ENCODE measurements at places on chromosomes 11 and 22.
A peak's percentile ranks its signal among the peaks of the same experiment; 100 is the strongest.

GRCh38 chr11:10160350-10160749 is 133.7 kb downstream of the SBF2 start:
- DNase-seq: no peak

- DNase-seq: no peak
Observed at GRCh38 chr11:61356706-61357105, 5.0 kb downstream of the CYB561A3 start.

DNA sequence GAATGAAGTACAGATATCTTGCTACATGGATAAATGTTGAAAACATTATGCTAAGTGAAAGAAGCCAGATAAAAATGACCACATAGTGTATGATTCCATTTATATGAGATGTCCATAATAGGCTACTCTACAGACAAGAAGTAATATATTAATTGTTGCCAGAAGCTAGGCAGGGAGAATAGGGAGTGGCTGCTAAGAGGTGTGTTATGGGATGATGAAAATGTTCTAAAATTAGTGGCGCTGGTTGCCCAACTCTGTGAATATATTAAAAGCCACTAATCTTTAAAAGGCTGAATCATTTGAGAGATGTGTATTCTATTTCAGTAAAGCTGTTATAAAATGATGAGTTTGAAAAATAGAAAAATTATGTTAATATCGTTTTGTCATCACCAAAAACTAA is 144.4 kb downstream of the NCAM1 start:
- no peak for DNase-seq

DNA sequence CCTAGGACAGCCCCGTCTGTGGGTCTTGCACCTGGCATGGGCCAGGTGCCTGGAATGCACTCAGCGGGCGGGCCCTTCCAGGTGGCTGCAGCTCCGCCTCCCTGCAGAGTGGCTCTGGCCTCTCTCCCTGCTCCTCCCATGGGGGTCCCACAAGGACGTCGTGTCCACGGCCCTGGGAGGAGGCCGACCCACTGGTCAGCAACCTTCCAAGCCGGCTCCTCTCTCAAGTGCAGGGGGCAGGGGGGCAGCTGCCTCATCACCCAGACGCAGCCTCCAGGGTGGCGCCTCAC is 41.9 kb downstream of the CERK start:
- DNase-seq: no peak

DNA sequence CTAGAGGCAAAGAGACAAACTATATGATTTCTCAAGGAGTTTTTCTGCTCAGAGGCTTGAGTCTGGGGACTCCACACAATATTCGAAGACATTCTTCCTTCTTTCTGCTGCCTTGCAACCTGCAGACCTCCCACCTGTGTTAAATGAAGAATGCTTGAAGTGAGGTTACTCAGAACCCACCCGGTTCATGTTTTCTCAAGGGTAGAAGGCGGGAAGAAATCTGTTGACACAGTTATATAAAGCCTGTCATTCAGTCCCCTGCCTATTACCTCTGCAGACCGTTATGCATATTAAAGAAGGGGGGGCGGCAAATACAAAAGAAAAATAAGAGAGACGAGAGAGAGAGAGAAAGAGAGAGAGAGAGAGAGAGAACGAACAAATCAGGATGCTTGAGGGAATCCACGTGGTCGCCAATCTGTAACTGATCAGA is 2.2 kb upstream of the KMT2A start:
- DNase-seq: no peak

- no peak for DNase-seq
Observed at GRCh38 chr22:50674606-50675552, 2.3 kb downstream of the SHANK3 start.

DNA sequence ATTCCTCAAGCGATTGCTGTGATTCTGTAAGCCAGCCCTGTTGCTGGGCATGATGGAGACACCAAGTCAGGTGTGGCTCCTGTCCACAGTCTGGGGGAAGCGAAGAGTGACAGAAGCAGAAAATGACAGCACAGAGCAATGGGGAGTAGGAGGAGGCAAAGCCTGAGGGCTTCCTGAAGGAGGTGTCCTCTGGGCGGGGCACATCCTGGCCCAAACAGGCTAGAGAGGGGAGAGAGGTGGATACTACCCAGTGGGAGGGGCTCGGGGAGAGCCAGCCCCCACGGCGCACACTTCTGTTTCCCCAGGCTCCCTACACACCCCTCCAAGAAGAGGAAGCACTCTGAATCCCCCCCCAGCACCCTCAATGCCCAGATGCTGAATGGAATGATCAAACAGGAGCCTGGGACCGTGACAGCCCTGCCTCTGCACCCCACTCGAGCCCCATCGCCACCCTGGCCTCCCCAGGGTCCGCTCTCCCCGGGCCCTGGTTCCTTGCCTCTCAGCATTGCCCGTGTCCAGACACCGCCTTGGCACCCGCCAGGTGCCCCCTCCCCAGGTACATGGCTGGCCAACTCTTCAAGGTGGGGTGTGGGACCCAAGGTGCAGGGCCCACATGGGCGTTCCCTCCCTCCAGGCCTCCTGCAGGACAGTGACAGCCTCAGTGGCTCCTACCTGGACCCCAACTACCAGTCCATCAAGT is 18.9 kb downstream of the MYRF start:
- no peak for DNase-seq

DNA sequence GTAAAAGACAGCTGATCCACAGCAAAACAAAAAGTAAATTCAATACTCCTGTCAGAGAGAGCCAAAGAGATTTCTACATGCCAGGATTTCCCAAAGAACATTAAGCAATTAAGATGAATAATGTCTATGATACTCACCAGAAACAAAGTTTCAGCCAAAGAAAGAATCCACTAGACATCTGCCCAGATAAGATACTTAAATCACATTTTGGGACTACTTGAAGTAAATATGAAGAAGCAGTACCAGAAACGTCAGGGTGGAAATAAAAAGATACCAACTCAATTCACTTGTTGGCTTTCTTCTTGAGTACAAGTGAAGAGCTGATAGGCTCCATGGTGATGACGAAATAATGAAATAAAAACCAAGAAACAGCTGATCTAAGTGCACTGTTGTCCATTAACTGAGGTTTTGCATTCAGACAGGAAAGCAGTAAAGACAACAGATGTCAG is 31.6 kb upstream of the ARHGAP32 start:
- DNase-seq: no peak

DNA sequence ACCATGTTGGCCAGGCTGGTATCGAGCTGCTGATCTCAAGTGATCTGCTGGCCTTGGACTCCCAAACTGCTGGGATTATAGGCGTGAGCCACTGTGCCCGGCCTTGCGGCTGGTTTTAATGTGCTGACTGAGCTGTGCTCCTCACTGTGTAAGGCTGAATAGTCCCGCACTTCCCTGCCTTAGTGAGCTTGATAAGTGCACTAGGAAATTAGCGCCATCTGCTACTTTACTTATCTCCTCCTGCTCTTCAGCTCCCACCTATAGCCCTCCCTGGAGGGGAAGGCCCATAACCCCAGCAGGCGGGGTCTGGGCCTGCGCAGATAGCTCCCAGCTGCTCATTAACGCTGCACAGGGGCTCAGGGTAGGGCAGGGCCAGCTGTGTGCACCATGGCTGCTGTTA is 49.4 kb downstream of the CLMP start:
- no peak for DNase-seq

DNA sequence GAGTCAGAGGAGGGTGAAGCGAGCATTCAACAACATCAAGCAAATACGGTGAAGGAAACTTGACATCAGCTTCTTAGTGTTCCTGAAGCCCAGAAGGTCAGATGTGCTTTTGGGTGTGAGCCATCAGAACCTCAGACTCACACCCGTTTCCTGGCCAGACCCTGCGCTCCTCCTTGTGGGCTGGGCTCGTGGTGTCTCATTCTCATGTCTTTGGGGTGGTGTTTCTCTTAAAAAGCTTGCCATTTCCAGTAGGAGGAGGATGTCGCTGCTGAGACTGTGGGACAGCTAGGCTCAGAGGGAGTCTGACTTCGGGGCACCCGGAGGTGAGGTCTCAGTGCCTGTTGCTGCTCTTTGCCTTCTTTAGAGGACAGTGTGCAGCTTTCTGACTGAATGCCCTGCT is 24.2 kb downstream of the PPFIBP2 start:
- DNase-seq: no peak

DNA sequence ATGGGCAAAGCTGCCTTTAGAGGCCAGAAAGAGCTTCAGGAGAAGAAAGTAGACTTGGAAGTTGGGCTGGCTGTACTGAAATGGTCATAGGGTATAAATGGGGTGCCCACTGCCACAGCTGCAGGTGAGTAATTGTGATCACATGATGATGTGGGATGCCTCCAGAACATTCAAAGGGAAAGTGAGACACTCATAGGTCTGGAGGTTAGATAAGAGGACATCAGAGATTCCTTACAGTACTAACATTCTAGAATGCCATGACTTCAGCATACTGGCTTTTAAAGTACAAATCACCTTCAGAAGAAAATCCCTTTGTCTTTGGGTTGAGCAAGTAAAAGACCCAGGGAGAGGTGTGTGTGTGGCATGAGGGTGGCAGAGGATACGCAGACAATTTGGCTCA is 419.2 kb downstream of the TENM4 start:
- DNase-seq: no peak

GRCh38 chr11:473962-474785 is 24.1 kb downstream of the PTDSS2 start:
- no peak for DNase-seq

GRCh38 chr22:43923191-43923590 is 414 bp upstream of the PNPLA3 start:
- DNase-seq: peak; percentile 58

- no peak for DNase-seq
Observed at GRCh38 chr11:29093416-29094120, 923.3 kb downstream of the KCNA4 start.

DNA sequence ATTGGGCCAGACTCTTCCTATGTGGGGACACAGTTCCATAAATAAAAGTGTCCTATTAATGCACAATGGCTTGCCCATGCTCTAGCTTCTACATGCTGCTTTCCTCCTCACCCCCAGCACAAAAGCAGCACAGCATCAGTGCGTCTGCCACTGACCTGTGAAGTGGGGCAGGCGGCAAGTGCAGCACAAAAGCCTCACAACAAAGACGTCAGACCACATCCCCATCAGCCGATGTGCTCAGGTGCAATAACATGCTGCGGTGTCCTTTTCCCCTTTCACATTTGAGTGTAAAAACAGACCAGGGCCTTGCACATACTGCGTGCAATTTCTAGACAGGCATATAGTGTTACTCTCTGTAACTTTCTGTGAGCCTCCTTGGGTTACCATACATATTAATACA is 12.8 kb downstream of the DKK3 start:
- no peak for DNase-seq

DNA sequence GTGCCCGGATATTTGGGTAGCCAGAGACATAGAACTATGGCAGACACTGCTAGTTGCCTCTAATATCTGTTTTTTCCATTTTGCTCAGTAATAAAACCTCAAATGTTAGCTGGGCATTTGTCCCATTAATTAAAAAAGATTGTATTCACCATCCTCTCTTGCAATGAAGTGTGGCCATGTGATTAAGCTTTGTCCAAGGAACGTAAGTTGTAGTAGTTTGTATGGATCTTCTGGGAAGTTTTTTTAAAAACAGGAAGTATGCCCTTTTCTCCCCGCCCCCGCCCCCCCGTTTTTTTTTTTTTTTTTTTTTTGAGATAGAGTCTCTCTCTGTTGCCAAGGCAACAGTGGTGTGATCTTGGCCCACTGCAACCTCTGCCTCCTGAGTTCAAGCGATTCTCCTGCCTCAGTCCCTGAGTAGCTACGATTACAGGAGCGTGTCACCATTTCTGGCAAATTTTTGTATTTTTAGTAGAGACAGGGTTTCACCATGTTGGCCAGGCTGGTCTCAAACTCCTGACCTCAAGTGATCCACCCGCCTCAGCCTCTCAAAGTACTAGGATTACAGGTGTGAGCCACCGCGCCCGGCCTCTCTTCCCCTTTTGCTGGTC is 1.7 kb upstream of the TMEM135 start:
- DNase-seq: no peak

GRCh38 chr11:128242451-128242850 is 344.9 kb downstream of the ETS1 start:
- no peak for DNase-seq

- no peak for DNase-seq
Observed at GRCh38 chr11:71364806-71365205, 83.4 kb downstream of the DHCR7 start.

DNA sequence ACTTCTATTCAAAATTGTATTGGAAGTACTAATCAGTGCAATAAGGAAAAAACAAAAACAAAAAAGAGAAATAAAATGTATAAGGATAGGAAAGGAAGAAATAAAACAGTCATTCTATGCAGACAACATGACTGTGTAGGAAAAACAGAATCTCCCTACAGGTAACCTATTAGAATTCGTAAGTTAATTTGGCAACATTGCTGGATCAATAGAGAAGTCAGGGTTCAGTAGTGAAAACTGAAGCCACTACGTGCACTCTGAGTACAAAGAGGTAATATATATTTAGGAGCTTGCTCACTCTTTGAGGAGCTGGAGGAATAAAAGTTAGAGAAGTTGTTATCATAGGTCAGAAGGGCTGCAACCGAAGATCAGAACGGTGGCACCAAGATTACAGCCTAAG is 84.0 kb upstream of the BMAL1 start:
- DNase-seq: no peak

DNA sequence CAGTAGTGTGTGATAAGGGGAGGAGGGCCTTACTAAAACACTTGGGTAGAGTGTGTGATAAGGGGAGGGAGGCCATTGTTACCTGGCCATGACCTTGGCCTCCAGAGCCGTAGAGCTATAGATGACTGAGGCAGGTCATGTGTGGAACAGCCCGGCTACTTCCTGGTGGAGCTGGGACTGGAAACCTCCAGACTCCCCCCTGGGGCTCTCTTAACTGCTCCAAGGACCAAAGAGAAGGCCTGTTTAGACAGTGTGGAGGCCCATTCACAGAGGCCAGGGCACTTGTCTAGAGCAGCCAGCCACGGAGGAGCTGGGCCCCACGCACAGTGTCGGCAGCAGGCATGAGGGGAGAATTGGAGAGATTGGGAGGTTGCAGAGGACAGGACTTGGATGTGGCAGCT is 12.5 kb upstream of the MICALL1 start:
- no peak for DNase-seq

GRCh38 chr11:32529994-32530588 is 53.5 kb upstream of the EIF3M start:
- DNase-seq: no peak

DNA sequence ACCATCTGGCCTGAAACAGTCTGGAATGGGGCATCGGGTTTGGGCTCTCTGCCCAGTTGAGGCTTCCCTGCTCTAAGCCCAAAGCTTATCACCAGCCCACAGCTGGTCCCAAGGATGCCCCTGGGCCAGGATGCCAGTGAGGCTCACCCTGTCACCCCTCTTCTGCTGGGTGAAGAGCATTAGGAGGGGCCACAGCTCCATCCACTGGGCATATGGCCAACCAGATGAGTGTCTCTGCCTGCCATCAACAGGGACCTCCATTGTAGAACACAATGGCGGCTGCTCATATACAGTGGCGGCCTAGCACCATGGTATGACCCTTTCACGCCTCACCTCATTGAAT is 5.6 kb downstream of the CHST1 start:
- peak; percentile 52 for DNase-seq

GRCh38 chr11:125588505-125588904 is 4.1 kb upstream of the STT3A start:
- DNase-seq: no peak

- no peak for DNase-seq
Observed at GRCh38 chr11:40118780-40119179, 1340.7 kb downstream of the LRRC4C start.

GRCh38 chr22:27482402-27482801 is 319.2 kb downstream of the MN1 start:
- DNase-seq: no peak

GRCh38 chr11:113833151-113833550 is 42.2 kb downstream of the USP28 start:
- DNase-seq: no peak

Measured in hematopoietic multipotent progenitor cell (in vitro differentiated cells).